NCI-H345 (cell line): ENCODE measurements at places on chromosomes 3 and 15.

- DNase-seq: no peak
These were observed 196.5 kb downstream of the MEX3B start for GRCh38 chr15:81849289-81849688.

DNA sequence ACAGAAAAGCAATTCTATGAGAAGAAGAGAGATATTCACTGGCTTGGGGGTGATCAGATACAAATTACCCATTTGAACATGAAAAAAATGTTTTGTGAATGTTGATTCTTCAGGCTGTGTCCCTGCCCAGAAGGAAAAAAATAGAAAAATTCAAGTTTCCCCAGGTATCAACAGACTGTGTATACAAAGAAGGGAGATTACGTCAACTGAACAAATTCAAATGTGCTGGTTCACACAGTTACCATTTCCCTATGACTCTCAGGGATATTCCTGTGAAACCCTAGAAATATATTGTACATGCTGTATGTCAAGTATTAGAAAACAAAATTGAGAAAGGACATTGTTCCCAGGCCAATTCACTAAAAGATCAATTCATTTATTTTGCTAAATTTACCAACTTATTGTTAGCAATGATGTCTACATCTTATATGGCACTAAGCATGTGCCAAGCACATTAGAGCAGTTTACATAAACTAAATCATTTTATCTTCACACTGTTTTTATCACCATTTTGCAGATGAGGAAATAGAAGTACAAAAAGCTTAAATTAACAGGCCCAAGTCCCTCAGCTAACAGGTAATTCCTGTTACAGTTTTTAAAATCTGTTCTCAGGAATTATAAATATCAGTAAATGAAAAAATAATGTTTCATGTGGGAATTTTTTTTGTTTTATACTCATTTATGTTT, 306.7 kb upstream of the ROBO2 start:
- no peak for DNase-seq

- no peak for DNase-seq
These were observed 27.0 kb downstream of the EPHB1 start for GRCh38 chr3:134822090-134822489.

DNA sequence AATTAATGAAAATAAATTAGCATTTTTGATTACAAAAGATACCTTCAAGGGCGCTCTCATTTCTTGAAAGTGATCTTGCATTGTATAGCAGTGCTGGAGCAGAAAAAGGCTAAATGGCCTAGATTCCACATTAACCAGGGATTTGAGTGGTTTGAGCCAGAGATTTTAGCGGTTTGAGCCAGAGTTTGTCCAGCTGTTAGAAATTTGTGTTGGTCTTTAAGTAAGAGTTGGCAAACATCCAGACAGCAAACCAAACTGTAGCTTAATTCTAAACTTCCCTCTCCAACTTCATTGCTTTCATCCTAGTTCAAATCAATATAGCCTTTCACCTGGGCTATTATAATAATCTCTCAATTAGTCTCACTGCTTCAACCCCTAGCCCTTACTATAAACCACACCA, 351.7 kb downstream of the IGSF11 start:
- DNase-seq: no peak

GRCh38 chr15:90451053-90451850, 63.2 kb downstream of the IQGAP1 start:
- DNase-seq: peak; percentile 1

GRCh38 chr15:70545526-70545925, 217.8 kb downstream of the UACA start:
- DNase-seq: no peak

- no peak for DNase-seq
These were observed 41.4 kb upstream of the BOC start for GRCh38 chr3:113169891-113170452.

GRCh38 chr3:871651-872050, 221.2 kb upstream of the CNTN6 start:
- DNase-seq: no peak

GRCh38 chr15:58252586-58253323, 114.6 kb downstream of the AQP9 start:
- no peak for DNase-seq

DNA sequence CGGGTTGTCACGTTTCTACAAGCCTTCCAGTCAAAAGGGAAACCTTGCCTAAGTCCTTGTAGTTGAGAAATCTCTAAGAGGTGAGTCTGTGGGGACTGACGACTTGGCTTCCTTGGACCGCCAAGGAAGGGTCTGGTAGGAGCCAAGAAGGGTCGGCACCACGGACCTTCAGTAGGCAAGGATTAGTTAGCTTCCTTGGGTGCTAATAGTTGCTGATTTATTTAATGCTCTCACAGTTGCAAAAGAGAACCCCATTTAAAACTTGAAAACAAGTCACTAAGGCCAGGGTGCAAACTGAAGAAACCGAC, 361 bp upstream of the LCMT2 start:
- no peak for DNase-seq

DNA sequence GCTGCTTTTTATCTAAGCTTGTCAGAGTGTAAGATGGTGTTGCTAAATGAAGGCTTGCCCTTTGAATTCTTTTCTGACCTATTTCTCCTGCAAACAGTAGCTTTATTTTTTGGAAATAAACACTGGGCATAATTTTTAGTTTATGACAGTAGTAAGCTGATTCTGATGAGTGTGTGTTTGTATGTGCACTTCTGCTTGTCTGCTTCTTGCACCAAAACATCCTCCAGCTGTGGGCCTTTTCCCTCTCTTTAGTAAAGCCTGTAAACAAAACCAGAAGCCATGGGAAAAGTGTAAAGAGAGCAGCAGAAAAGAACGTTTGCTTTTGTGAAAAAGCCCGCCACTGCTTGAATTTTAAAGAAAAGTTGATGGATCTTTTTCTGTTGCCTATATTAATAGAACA, 136.4 kb upstream of the IL12A start:
- no peak for DNase-seq

DNA sequence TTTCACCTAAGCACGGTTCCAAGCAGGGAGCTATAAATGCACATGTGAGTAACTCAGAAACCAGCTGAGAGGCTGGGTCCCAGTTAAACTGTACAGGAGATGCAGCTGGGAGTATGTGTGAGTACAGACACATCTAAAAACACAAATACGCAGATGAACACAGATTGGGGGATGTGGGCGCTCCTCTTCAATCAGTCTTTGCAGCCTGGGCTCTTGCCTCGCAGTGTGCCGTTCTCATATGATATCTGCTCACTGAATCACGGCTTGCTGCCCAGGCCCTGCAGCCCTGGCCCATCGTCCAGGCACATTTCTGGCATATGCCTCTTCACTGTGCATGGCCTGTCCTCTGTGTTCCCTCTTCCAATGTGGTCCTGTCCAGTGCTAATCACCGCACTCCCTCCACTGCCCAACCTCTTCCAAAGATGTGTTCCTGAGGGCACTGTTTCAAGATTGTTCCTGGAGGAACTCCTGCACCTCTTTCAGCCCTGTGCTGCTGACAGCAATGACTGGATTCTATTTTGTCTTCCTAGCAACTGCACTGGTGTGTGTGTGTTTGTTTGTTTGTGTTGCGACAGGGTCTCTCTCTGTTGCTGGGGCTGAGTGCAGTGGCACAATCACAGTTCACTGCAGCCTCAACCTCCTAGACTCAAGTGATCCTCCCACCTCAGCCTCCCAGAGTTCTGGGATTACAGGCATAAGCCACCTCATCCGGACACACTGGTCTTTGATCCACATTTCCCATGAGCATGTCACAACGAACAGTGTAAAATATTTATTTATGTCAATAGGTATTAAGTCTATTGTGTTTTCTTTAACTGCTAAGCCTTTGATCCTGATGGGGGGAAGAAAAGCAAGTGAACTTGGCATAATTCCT, 17.0 kb downstream of the CA12 start:
- no peak for DNase-seq

GRCh38 chr15:40082195-40082883, 26.3 kb downstream of the BMF start:
- DNase-seq: no peak

GRCh38 chr15:40915116-40915661, 14.0 kb upstream of the DLL4 start:
- DNase-seq: no peak

GRCh38 chr15:58332676-58333400, 99.0 kb upstream of the LIPC start:
- DNase-seq: no peak
